Glomerular endothelial cell (primary cell): ENCODE measurements at places on chromosomes 3 and 15.

DNA sequence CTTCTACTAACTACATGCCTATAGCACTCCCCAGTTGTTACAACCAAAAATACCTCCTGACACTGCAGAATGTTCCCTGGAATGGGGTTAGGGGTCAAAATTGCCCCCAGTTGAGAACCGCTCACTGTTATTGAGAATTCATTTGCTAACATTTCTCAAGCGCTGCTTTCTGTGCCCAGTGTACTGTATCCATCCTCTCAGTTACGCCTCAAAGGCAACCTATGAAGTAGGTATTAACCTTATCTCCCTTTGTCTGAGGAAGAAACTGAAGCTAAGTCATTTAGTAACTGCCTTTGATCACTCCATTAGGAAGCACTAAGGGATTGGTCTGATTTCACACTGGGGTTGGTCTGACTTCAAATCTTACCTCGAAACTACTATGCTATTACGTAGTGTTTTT, 70.1 kb downstream of the CADPS start:
- no peak for DNase-seq

- no peak for DNase-seq
These were observed 107.1 kb downstream of the SRGAP3 start for GRCh38 chr3:9142362-9142761.

DNA sequence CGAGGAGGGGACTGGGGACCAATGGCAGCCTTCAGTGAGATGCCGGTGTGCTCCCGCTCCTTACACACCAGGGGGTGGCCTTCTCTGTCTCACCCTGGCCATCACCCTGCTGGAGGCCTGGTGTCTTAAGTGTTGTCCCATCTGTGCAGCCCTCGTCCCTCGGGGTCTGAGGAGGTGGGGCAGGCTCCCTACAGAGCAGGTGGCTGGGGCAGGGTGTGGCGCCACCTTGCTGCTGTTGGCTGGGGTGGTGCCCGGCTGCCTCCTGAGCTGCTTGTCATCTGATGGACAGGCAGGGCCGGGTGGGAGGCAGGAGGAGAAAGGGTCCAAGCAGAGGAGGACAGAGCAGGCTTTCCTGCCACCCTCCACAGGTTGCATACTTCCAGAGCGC, 25.9 kb downstream of the PTPN23 start:
- no peak for DNase-seq

GRCh38 chr15:68773036-68773435, 47.7 kb downstream of the ANP32A start:
- DNase-seq = no peak

- no peak for DNase-seq
These were observed 156.8 kb upstream of the PDZRN3 start for GRCh38 chr3:73781541-73781940.

- no peak for DNase-seq
These were observed 276.2 kb upstream of the SGO1 start for GRCh38 chr3:20462226-20462625.

DNA sequence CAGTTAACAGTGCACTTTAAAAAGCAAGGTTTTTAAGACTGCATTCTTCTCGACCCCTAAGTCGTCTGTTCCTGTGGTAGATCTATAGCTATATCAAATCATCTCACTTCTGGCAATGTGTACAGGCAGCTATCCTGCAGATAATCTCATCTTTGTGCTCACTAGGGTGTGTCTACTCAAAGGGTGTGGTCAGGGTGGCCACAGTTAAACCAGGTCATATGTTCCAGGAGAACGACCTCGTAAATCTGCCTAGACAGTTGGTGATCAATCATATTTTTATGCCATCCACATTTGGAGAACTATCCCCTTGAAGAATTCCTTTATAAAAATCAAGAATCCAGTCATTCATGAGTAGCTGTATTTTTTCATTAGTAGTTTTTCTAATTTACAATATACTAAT, 3.0 kb downstream of the VEPH1 start:
- no peak for DNase-seq

- DNase-seq = no peak
These were observed 76.1 kb downstream of the FRMD4B start for GRCh38 chr3:69309814-69310213.

GRCh38 chr3:59839283-59839682, 789.5 kb upstream of the CFAP20DC start:
- DNase-seq = no peak

DNA sequence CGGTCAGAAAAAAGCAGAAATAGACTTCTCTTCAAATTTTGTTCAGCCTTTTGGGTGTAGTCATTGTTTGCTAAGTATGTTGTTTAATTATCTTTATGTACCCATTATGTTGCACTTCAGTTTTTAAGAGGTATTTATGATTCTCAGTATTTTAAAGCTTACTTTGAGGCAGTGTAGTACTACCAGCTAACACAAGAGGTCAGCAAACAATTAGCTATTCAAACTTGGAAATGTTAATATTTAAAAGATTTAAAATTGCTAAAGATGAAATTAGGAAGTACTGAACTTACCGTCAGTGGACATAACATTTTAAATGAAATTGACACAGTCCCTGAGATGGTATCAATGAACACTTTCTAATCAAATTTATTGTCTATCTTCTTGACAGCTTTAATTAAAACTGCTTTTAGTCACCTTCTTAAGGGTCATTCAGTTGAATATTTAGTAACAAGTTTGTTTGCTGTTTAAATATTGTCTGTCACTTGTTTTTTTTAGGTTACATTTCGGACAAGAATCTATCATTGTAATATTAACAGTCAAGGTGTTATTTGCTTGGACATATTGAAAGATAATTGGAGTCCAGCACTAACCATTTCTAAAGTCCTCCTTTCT, 28.1 kb downstream of the NKIRAS1 start:
- no peak for DNase-seq

GRCh38 chr3:10873415-10873814, 57.4 kb downstream of the SLC6A11 start:
- no peak for DNase-seq

- DNase-seq = no peak
These were observed 215.4 kb downstream of the UACA start for GRCh38 chr15:70547846-70548487.

DNA sequence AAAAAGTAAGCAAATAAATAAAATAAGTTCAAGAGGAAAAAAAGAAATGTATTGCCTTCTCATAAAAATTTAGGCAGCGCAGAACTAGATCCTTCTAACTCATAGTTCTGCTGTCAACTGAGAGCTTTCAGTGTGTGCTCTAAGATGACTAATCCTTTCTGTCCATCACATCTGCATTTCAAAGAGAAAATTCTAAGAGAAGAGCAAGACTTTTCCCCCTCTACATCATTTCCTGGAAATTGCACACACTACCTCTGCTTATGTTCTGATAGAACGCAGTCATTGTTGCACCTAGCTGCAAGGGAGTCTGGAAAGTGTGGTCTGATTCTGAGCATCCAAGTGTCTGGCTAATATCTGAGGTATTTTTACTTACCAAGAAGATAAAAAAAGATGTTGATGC, 39.6 kb upstream of the SLCO3A1 start:
- no peak for DNase-seq

- no peak for DNase-seq
These were observed 96.4 kb upstream of the SLCO2A1 start for GRCh38 chr3:134126153-134126552.

DNA sequence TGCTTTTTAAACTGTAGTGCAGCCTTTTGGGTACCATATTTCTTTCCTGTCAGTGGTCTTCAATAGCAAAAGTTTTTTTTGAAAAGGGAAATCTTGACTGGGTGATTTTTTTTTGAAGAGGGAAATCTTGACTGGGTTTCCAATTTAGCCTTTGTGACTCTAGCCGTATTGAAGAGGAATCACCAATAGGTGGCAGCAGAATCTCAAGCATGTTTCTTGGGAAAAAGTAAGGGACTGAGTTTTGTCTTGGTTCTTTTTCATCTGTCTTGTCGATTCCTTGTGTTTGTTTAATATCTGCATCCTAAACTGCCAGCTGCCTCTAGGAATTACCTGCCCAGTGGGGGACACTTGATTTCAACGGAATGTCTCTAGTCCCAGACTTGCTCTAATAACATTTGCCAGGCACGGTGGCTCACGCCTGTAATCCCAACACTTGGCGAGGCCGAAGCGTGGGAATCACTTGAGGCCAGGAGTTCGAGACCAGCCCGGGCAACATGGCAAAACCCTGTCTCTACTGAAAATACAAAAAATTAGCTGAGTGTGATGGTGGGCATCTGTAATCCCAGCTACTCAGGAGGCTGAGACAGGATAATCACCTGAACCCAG, 89.2 kb downstream of the RBPMS2 start:
- DNase-seq = peak; percentile 48

- no peak for DNase-seq
These were observed 36.2 kb upstream of the CLRN1 start for GRCh38 chr3:151008699-151009098.

- DNase-seq = no peak
These were observed 34.6 kb downstream of the MCTP2 start for GRCh38 chr15:94265982-94266381.

DNA sequence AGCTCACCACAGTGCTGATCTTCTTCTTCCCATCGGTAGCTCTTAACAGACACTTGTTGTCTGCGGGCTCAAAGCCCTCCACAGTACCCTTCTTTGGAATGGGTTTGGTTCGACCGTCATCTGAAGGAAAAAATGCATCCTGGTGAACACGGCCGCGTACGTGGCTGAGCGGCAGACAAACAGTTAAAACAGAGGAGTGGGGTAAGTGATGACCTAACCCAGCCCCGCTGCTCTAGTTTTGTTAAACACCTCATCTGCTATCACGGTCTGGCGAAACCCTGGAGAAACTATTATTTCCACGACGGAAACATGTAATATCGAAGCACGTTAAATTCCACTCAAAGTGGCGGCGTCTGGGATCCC, 725 bp downstream of the SRP14 start:
- no peak for DNase-seq

DNA sequence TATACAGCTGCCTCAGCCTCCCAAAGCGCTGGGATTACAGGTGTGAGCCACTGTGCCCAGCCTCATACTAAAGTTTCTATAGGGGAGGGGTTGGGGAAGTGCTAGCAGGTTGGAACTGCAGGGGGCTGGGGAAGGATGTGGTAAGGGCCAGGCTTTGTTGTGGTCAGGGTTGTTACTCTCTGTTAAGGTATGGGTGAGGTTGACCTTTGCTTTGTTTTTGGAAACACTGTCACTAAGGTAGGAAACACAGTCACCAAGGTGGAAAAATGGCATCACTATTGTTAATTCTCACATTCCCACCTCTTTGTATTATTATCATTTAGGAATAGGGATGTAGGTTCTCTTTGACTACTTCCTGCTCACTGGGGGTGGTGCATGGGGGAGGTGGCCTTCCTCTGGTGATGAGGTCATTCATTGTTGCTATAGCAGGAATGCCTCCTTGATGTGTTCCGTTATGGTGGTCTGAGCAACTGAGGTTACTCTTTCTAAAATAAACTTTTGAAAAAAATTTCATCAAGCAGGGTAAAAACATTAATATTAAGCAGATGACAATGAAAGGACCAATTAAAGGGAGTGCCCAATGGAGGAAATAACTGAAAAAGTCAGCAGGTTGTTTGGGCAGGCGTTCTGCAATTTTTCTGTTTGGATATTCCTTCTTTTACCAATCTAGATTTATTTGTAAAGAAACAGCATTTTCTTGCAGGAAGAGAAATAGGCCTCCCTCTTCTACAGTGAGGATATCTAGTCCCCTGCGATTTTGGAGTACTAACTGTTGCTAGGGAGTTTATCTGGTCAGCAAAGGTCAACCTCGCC, 150.5 kb downstream of the WDR76 start:
- no peak for DNase-seq

DNA sequence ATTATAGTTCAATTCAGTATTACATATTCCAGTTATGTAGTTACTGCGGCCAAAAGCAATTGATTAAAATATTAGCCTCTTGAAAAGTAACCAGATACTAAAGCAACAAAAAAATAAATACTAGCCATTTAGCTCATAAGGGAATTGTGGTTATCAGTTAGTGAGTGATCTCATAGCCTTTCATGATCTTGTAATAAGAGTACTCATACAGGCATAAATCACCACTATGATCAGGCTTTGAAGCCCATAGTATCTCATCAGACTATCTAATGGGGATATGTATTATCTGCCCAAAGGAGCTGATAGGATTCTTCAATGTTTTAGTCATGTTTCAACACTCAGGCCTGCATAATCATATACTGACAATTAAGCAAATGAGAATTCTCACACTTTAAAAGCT, 184.1 kb upstream of the CCDC54 start:
- DNase-seq = no peak

- no peak for DNase-seq
These were observed 15.4 kb upstream of the CADM2 start for GRCh38 chr3:84943379-84943778.

DNA sequence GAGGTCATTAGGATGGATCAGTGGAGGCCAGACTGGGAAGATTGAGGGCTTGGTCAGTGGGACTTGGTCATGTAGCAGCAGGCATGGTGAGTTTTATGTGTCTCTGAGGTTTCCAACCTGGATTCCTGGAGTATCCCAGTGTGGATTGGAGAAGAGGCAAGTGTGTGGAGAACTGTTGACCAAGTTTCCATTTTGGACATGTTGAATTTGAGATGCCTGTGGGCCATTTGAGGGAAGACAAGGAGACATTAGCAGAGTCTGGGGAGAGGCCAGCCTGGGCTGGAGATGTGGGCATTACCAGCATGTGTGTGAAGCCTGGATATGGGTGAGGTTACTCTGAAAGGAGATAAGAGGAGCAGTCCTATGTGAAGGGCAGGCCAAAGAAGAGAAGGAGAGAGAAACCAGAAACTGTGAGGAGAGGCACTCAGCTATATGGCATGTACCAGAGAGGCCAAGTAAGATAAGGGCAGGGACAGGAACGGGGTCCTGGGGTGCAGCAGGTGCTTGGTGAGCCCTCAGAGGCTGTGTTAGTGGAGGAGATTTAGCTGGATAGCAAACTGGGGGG, 4.3 kb downstream of the SLC25A38 start:
- no peak for DNase-seq

- no peak for DNase-seq
These were observed 144.0 kb upstream of the MYRIP start for GRCh38 chr3:39665441-39665840.

DNA sequence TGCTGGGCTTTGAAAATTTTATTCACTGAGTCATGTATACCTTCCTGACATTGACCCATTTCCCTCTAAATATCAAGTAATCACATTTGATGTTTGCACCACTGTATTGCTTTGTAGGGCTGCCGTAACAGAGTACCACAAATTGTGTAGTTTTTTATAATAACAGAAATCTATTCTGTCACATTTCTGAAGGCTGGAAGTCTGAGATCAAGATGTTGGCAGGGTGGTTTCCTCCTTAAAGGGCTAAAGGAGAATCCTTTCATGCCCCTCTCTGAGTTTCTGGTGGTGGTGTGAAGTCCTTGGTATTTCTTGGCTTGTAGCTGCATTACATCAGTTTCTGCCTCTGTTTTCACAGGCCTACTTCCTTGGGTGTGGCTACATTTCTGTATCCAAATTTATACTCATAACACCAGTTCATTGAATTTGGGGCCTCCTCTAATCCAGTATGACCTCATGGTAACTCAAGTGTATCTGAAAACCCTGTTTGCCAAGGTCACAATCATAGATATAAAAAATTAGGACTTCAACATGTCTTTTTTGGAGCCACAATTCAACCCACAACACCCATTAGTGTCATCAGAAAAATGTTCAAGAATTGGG, 29.1 kb upstream of the ST6GAL1 start:
- no peak for DNase-seq

- DNase-seq = no peak
These were observed 81.2 kb downstream of the ANO10 start for GRCh38 chr3:43540624-43541023.

GRCh38 chr15:41603941-41604911, 45.2 kb downstream of the TYRO3 start:
- no peak for DNase-seq
